Activated T-cell treated with anti-CD3 and anti-CD28 coated beads for 48 hours (primary cell): ENCODE measurements at places on chromosomes 2 and 18.

- DNase-seq = no peak
Observed at GRCh38 chr2:239910404-239910803, 114.7 kb downstream of the NDUFA10 start.

- no peak for DNase-seq
Observed at GRCh38 chr2:133173224-133173623, 395.0 kb downstream of the NCKAP5 start.

- DNase-seq = no peak
Observed at GRCh38 chr18:23540867-23541266, 37.6 kb downstream of the RMC1 start.

GRCh38 chr2:71073475-71073874 is 5.0 kb downstream of the NAGK start:
- no peak for DNase-seq

GRCh38 chr18:38872342-38872741 is 1306.7 kb upstream of the CELF4 start:
- no peak for DNase-seq

- no peak for DNase-seq
Observed at GRCh38 chr2:217177720-217178119, 317.9 kb upstream of the TNP1 start.

DNA sequence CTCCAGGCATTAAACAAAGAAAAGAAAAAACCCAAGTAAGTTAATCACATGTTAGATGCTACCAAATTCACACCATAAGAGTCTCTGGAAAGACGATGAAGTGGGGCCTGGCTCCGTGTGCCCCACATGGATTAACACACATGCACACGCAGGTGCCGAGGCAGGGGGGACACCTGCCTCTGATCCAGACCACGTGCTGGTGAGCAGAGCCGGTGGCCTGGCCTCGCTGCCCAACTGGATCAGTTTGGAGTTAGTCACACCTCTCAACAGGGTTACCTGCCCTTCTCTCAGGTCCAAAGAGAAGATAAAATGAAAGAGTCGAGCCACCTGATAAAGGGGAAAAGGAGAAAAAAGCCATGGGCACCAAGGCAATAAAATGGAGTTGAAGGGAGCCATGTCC is 40.5 kb downstream of the MRPL35 start:
- no peak for DNase-seq

DNA sequence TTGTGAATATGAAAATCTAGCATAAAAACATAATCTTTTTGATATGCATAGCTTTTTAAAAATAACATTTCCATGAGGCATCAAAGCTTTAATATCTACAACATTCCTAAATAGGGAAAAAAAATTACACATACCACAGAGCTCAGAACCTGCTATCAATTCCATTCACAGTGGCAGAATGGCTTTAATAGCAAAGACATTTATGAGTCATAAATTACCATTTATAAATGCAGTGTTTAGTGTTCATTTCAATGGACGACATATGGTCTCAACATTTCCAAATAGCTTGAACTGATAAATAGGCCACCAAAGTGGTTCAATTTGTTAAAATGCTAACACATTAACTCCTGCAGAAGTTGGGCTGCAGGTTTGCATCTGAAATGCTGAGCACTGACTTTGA is 600.6 kb upstream of the SETBP1 start:
- DNase-seq = no peak

DNA sequence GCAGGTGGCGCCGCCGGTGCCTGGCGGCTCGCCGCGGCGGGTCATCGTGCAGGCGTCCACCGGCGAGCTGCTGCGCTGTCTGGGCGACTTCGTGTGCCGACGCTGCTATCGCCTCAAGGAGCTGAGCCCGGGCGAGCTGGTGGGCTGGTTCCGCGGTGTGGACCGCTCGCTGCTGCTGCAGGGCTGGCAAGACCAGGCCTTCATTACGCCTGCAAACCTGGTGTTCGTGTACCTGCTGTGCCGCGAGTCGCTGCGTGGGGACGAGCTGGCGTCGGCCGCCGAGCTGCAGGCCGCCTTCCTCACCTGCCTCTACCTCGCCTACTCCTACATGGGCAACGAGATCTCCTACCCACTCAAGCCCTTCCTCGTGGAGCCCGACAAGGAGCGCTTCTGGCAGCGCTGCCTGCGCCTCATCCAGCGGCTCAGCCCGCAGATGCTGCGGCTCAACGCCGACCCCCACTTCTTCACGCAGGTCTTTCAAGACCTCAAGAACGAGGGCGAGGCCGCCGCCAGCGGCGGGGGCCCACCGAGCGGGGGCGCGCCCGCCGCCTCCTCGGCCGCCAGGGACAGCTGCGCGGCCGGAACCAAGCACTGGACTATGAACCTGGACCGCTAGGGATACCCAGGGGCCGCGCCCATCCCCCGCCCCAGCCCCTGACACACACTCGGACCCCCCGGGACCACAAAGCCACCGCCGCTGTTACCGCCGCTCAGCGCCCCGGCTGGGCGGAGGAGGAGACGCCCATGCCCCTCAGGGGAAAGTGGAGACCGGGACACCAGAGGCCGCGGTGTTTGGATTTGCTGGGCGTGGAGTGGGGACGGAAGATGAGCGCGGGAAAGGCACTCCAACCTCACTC is 1.1 kb downstream of the CDK5R2 start:
- no peak for DNase-seq

- no peak for DNase-seq
Observed at GRCh38 chr2:227415538-227416424, 28.0 kb upstream of the SCYGR1 start.

DNA sequence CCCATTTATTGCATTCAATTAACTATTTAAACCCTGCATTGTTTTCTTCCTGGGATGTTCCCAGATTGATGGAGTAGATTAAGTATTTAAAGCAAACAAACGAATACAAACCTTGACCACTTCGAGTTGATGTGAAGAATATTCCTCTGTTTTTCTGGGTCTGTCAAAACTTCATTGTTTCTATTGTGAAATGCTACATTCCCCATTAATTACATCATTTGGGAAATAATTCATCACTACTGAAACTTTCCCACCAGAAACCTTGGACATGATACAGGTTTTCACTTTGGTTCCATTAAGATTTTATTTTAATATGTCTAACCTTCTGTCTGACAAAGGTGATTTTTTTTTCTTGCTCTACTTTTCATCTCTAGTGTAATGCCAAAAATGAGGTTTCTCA is 365.1 kb upstream of the ETAA1 start:
- no peak for DNase-seq

GRCh38 chr2:215137741-215138340 is 585 bp downstream of the ABCA12 start:
- no peak for DNase-seq

GRCh38 chr2:150480241-150480640 is 7.2 kb downstream of the RND3 start:
- DNase-seq = no peak

GRCh38 chr2:118224895-118225311 is 136.6 kb downstream of the INSIG2 start:
- no peak for DNase-seq

GRCh38 chr2:42086500-42086953 is 38.7 kb downstream of the PKDCC start:
- DNase-seq = no peak

GRCh38 chr2:221322741-221323140 is 249.4 kb downstream of the EPHA4 start:
- no peak for DNase-seq

DNA sequence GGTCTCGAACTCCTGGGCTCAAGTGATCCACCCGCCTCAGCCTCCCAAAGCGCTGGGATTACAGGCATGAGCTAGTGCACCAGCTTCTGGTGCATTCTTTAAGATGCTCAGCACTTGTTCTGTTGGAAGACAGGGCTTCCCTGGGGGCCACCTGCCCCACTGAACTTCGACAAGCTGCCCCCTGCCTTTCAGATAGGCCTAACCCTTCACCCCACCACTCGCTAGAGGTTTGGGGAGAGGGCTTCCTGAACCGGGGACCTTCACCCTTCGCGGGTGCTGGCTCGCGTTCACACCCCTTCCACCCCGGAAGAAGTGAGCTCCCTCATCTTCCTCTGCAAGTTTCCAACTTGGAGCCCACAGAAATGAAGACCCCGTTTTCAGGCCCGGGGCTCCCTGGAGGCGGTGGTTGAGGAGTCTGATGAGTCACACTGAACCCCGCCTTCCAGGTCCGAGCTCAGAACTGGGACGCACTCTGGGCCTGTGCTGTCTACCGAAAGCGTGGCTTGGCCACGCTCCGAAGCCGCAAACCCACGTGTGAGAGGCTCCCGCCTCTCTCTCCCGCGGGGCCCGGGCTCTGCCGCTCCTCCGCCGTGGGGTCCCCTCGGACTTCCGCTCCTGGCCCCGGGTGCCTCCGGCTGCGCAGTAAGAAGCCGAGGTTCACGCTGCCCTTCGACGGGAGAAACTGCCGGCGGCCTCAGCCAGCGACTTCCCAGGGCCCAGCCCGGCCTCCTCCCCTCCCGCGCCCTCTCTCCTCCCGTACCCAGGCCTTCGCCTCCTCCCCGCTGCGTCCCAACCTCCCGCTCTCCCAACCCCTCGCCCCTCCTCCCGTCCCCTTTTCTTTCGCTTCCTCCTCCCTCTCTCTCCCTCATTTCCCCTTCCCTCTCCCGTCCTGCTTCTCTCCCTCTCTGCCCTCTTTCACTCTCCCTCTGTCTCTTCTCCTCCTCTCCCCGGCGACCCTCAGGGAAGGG is 47.5 kb upstream of the SP3 start:
- DNase-seq = peak; percentile 23

DNA sequence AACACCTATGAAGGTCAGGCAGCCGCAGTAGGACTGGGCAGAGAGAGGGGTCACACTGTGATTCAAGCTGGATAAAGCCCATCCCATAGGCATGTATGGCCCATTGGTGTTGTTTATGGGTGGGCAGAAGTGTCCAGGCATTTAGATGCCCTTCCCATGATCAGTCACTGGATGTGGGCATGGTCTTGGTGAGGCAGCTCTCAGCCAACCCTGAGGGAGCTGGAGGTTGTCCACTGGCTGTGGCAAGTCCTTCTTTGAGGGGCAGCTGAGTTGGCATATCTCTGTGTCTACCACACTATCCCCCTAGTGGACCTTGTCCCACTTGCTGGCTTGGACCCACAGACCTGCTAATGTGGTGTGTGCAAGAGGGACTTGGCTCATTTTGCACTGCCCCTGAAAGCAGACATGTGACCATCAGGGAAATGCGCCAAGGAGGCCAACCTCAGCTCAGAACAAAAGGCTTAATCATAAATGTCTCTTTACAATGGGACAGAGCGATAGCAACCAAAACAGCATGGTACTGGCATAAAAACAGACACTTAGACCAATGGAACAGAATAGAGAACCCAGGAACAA is 82.0 kb downstream of the TMEM17 start:
- DNase-seq = no peak

DNA sequence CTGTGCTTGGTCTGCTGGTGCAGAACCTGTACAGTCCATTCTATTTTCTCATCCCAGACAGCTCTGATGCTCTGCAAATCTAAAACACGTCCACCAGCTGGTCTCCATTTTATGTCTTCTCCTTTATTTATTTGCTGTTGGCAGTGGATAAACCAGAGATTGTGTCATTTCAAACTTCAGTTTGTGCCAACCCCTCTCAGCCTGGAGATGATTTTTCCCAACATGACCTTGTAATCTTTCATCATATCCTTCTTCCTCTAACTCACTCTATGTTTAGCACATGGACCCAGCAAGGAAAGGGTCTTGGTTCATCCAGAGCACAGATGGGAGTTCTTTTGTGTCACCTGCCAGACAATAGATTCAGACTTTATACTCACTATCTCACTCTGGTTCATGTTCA is 273.2 kb downstream of the MTX2 start:
- DNase-seq = no peak

GRCh38 chr2:146801886-146802285 is 1042.9 kb upstream of the ACVR2A start:
- no peak for DNase-seq

GRCh38 chr2:230927711-230928341 is 2.8 kb upstream of the GPR55 start:
- DNase-seq = no peak

DNA sequence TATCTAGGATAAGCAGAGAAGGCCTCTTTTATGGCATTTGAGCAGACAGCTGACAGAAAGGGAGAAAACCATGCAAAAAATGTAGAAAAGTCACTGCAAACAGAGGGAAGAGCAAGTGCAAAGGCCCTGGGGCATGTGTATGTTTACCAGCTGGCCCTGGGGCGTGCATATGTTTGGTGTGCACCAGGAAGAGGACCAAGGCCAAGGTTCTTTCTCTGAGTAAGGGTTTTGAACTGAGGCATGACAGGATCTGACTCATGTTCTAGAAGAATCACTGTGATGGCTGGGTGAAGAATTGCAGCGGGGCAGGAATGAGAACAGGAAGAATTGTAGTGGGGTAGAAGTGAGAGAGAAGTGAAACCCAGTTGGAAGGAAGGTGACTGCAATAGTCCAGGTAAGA is 69.6 kb downstream of the STEAP3 start:
- DNase-seq = no peak

DNA sequence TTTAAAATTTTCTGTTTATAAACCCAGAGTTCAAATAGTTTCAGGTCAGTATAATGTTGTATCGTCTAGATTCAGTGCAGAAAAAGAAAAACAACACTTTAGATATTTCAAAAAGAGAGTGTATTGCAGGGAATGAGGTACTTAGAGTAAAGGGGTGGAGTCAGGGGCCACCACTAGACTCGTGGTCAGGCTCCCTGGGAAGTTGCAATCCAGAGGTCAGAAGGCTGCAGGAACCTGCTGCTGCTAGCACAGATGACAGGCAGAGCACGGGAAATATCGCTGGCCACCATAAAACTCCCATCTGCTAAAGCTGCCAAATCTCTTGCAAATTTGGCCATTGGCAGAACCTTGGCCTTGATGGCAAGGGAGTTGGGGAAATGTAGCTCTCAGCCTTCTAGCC is 64.6 kb downstream of the THNSL2 start:
- no peak for DNase-seq

GRCh38 chr2:227862227-227862740 is 9.1 kb upstream of the DAW1 start:
- DNase-seq = no peak

- DNase-seq = no peak
Observed at GRCh38 chr18:58350526-58350925, 278.4 kb downstream of the ALPK2 start.

GRCh38 chr2:144946263-144946662 is 426.3 kb upstream of the ZEB2 start:
- DNase-seq = no peak

GRCh38 chr2:11408959-11409571 is 56.9 kb downstream of the E2F6 start:
- no peak for DNase-seq

GRCh38 chr2:127479866-127480743 is 46.2 kb downstream of the IWS1 start:
- DNase-seq = no peak

DNA sequence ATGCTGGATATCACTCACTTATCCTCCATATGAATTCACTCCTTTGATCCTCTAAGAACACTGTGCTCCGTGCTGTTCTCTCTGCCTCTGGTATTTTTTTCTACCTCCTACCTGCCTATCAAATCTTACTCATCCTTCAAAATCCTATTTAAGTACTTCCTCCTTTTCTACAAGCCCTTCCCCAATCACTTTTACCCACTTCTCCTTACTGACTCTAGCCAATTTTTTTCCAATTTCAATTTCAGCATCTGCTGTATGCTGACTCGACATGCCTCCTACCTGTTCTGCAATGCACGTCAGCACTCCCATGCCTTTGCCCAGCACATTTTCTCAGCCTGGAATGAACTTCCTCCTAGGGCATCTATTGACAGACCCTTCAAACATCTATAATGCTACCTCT is 37.3 kb upstream of the LNPK start:
- DNase-seq = no peak

- DNase-seq = no peak
Observed at GRCh38 chr2:224734949-224735348, 18.8 kb upstream of the CCDC195 start.

- DNase-seq = no peak
Observed at GRCh38 chr2:23350041-23350791, 34.8 kb upstream of the KLHL29 start.
